ENCODE measurements at places on chromosomes 11 and 22. TPM values are rescaled to one million over a fixed set of nuclear protein-coding genes. Genes with fewer than 3 reads are reported as not detected.

The LINC01488 gene
- not detected for total RNA-seq

The ANGPTL5 gene
- not detected for total RNA-seq

The KIAA0930 gene
- total RNA-seq, result 55.2 TPM

The TRIM22 gene
- 89.3 TPM for total RNA-seq

The GDPD4 gene
- not detected for total RNA-seq

The CSRP3 gene
- not detected for total RNA-seq

Data from natural killer cell treated with Interleukin-12 subunit alpha and Interleukin-12 subunit beta and Interleukin-15 and Interleukin-18, amount 100 ng/mL, for 72 hours (primary cell).